ENCODE measurements at places on chromosomes 3 and 15.

DNA sequence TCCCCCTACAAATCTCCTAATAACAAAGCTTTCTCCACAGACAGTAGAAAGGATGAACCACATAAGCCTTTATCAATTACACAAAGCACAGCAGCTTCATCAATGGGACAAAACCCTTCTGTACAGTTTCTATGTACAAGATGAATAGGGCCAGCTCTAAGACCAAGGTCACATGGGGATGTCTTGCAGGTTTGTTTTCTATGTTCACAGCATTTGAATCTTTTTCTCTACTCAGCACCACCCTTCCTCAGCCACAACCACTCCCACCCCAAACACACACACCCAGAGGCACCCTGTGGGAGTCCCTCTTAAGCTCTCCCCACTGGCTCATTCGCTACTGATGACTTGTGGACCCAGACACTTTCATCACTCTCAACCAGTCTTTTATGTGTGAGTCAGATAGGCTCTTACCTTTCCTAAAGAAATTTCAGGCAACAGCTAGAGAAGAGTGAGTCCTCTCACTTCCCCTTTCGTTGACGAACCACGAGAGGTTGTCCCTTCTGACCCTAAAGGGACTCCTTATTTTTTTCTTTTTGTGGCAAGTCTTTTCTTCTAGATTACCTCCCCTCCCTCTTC, 57.9 kb downstream of the ARHGAP31 start:
- DNase-seq: no peak

- no peak for DNase-seq
These were observed 151.6 kb downstream of the SERPINI1 start for GRCh38 chr3:167887096-167887495.

DNA sequence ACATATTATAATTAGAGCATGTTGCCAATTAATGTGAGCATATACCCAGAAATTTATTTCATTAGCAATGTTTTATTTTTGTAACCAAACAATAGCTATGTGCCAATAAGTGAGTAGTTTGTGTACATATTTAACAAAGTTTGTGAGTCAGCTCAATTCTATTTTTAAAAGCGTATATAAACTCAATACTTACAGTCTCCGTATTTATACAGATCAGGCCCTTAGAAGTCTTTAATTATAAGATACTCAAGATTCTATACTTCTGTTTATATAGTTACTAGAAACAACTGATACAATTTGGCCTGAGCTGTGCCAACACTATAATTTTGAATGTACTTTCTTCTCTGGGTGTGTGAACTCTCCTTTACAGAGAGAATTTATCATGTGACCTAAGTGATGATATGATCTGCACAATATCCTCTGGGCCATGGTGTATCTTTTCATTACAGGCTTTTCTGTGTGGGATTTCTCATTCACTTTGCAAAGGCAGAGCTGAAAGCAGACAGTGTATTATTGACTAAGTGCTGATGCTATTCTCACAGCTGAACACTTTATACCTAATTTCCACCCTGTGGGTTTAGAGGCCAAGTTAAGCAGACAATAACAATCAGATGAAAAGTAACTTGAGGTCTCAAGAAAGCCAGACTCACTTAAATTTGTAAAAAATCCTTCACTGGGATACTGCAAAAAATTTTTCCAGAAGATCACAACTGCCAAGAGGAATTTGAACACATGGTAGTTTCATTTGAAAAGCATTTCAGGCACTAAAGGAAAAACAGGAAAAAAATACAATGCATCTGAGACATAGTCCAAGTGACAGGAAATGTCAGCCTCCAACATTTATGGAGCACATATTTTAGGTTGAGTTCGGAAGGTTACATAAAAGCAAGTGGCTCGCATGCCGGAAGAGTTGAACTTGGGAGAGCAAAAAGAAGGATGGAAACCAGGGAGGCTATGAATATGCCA, 277.9 kb upstream of the SEMA6D start:
- no peak for DNase-seq

- no peak for DNase-seq
These were observed 20.0 kb downstream of the SSUH2 start for GRCh38 chr3:8624612-8625011.

DNA sequence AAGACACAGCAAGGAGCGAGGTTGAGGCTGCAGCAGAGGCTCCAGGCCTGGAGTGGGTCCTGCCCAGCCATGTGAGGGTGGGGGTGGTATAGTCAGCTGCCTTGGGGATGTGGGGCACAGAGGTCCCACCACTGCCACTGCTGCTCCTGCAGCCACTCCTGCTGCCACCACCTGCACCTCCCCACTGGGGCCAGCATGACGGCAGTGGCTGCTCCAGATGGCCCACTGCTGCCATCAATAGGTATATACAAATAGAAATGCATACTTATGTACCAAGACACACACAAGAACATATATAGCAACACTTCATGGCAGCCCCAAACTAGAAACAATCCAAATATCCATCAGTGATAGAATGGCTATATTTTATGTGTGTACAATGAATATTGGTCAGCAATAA, 10.0 kb upstream of the TOP2B start:
- no peak for DNase-seq

DNA sequence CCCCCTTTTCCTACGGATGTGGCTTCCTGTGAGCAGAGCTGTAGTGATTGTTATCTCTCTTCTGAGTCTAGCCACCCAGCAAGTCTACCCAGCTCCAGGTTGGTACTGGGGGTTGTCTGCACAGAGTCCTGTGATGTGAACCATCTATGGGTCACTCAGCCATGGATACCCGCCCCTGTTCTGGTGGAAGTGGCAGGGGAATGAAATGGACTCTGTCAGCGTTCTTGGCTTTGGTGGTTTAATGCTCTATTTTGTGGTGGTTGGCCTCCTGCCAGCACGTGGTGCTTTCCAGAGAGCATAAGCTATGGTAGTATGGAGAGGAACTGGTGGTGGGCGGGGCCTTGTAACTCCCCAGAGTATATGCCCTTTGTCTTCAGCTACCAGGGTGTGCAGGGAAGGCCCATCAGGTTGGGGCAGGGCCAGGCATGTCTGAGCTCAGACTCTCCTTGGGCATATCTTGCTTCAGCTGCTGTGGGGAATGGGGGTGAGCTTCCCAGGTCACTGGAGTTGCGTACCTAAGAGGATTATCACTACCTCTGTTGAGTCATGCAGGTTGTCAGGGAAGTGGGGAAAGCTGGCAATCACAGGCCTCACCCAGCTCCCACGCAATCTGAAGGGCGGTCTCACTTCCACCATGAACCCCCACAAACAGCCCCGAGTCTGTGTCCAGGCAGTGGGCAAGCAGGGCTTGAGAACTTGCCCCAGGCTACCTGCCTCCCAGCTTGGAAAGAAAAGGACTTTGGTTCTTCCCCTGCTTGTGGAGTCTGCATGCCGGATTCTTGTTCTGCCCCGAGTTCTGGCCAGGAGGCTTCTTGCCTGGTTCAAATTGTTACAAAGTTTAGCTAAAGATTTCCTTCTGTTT, 9.0 kb upstream of the ADGRG7 start:
- no peak for DNase-seq

DNA sequence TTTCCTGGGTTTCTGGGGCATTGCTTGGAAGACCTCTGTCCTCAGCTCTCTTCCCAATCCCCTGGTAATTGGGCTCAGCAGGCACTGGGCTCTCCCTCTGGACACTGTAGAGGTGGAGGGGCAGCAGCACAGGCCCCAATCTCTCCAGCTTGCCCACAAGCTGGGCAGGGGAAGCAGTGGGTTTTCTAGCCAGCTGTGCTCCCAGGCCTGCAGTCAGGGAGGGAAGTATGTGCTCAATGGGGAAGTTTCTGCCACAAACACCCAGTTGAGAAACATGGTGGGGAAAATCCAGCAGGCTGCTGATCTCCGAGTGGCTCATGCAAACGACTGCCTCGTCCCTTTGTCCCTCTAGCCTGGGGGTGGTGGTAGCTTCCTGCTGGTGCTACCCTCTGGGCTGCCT, 12.8 kb upstream of the RFT1 start:
- DNase-seq: no peak

GRCh38 chr3:145735631-145736030, 425.4 kb downstream of the PLOD2 start:
- DNase-seq: no peak

GRCh38 chr3:70914862-70915261, 602.4 kb upstream of the MDFIC2 start:
- DNase-seq: no peak

DNA sequence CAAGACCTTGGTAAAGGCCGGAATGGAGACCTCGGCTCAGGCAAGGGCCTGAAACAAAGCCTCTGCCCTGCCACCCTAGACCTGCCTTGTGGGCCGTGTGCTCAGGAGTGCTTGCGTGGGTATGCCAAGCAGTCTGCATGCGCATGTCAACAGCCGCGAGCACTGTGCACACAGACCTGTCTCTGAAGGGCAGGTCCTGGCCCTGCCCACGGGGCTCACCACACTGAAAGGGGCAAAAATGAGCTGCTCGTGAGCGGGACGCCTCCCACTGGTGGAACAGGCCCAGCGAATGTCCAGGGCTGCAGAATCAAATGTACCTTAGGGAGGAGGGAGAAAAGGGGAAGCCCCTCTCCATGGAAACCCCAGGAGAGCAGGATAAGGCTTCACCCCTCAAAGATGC, 44.3 kb upstream of the FGD5 start:
- no peak for DNase-seq

- no peak for DNase-seq
These were observed 66.0 kb downstream of the SETD2 start for GRCh38 chr3:47097864-47098263.

DNA sequence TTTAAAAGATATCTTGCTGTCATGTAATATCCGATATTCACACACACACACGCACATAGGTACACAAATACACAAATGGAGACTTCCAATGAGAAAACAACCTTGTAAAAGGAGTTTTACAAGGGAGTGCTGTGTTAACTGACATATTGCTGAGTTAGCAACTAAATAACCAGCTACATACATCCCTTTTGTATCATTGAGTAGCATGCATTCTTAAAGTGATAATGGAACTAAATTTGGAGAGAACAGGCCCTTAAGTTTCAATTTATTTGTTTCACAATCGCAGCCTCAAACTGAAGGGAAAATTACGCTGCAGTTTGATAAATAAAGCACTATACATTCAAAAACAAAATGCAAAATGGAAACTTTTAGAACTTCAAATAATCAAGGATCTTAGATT, 1046.0 kb upstream of the NR2F2 start:
- DNase-seq: no peak

DNA sequence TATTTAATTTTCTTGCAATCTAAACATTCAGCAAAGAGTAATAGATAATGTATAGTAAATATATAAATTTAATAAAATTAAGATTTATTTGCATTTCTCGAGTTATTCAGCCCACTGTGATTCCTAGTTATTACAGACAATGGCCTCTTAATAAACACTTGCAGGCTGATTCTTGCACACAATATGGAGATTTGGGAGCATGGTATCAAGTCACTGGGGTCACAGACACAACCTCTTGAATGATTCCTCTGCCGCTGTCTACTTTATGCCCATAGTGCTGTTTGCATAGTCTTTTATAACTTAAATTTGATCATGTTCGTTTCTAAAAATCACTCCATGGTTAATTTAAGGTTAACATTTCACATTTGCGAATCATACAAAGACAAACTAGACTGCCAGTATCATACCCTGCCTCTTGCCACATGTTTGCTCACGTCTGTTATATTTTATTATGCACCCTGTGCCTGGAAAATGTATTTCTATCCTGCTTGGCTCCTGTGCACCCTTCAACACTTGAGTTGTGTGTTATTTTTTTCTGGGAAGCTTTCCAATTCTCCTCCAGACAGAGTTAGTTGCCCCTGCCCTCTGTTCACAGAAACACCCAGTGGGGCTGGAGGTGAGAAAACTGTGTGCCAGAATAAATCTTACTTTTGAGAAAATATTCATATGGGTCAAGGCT, 206.3 kb upstream of the ROBO1 start:
- DNase-seq: no peak

DNA sequence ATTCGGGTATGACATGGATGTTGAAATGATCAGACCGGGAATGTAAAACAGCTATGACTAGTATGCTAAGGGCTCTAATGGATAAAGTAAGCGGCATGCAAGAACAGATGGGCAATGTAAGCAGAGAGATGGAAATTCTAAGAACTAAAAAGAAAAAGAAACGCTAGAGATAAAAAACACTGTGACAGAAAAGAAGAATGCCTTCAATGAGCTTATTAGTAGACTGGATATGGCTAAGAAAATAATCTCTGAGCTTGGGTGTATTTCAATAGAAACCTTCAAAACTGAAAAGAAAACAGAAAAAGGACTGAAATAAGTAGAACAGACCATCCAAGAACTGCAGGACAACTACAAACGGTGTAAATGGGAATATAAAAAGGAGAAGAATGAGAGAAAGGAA, 101.2 kb downstream of the HES1 start:
- DNase-seq: no peak

DNA sequence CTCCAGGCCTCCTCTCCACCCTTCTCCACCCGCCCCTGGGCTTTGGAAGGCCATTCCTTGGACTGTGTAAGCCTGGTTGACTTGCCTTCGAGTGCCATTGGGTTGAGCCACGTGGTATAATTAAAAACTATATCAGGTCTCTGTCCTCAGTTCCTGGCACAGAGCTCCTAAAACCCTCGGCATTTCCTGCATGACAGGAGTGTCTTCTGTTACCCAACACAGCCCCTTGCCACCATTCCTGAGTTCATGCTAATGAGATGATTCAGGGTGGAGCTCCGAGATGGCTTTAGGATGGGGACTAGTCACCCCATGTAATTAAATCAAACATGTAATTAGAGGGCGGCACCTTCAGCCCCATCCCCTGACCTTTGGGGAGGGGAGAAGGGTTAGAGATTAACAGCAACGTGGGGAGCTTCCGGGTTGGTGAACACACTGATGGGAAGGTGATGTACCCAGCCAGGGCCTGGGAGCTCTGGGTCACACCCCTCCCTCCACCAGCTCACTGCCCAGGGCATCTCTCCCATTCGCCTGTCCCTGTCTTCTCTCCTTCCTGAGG, 256.4 kb downstream of the FAM43A start:
- DNase-seq: no peak

DNA sequence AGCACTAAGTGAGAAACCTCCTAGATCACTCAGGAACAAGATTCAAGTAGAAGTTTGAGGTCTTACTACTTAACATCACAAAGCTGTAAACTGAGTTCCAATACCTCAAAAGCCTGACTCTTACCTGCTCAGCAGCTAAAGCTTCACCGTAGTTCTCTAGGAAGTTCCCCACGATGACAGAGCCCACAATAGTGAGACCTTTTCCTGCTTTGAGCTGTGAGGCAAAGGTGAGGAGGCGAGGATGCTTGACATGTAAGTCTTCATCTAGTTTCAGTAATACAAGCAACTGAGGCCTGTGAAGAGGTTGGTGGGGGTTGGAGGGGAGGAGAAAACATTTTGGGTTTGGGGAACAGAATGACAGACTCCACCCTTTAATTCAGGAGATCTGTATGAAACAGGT, 15.7 kb downstream of the EMC4 start:
- DNase-seq: no peak

- no peak for DNase-seq
These were observed 506.9 kb upstream of the NAALADL2 start for GRCh38 chr3:174352227-174352626.

- no peak for DNase-seq
These were observed 29.2 kb upstream of the UMPS start for GRCh38 chr3:124700880-124701684.

- no peak for DNase-seq
These were observed 114.9 kb downstream of the PLD1 start for GRCh38 chr3:171695426-171695825.
